AG04450 (cell line): ENCODE measurements at places on chromosomes 6 and 20. TPM values are rescaled to one million over a fixed set of nuclear protein-coding genes. Genes with fewer than 3 reads are reported as not detected.

DNA sequence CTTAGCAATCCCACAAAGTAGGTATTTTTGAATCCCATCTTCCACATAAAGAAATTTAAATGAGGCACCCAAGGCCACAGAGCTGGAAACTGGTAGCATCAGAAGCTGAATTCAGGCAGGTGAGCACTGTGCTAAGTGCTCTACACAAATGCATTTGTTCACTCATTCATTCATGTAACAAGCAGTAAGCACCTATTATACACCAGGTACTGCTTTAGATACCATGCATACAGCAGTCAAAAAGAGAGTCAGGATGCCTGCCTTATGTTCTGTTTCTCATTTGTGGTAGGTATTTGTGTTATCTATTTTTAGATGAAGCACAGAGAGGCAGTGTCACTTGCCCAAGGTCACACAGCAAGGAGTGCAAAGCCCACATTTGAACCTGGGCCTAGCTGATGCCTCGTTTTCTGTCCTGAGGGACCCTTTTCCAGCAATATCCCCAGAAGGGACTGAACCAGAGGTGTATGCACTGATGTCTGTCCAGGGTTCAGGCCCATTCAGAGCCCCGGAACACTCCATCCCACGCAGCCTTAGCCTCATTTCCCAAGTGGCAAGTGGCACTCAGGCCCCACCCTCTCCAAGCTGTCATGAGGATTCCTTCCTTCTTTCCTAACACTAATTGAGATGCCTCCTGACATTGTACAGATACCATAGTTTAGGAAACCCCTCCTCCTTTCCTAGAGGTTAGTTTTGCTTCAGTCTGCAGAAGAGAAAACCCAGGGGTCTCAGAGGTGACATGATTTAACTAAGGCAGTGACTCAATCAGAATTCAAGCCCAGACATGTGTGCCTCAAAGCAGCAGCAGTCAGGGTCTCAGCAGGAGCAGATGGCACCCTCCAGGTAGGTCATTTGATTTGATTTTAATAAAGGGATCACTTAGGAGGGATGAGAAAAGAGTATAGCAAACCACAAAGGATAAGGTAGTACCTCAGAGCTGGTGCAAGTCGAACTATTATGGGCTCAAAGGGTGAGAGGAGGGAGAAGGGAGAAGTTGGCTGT is 61.2 kb upstream of the SIRPA start:
- DNase-seq: no peak

DNA sequence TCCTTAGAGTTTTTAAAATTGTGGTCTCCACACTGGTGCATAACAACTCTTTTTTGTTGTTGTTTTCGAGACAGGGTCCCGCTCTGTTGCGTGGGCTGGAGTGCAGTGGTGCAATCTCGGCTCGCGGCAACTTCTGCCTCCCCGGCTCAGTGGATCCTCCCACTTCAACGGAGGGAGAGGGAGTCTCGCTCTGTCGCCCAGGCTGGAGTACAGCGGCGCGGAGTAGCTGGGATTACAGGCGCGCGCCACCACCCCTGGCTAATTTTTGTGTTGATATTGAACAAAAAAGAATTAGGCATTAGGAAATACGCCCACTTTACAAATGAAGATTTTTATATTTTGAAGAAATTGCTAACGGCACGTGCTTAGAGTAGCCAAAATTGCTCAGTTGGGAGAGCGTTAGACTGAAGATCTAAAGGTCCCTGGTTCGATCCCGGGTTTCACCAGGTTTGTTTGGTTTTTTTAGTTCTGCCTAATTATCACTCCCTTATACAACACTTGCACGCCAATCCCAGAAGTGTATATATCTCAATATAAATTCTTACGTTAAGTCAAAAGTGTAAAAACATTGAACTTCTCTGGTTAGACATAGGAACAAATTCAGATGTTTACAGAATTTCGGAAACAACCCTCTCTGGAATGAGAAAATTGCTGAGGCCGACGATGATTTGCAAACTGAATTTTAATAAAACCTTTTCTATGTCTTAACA is 159.6 kb downstream of the TRIM27 start:
- DNase-seq: no peak

- DNase-seq: no peak
Observed at GRCh38 chr6:112920994-112921393, 573.9 kb downstream of the RFPL4B start.

DNA sequence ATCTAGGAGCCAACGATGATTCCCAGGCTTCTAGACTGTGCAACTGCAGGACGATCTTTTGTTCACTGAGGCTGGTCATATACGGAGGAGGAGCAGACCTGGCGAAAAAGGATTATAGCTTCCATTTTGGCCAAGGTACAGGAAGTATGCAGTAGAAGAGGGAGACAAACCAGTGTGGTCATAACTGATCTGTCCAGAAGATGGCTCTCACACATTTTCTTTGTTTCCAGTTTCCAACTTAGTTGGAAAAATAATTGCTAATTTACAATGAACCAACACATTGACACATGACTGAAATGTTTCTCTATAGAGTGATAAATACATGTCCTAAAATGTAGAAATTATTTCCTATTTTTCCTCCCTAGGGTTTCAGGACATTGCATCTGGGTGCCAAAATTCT is 364.1 kb upstream of the BTBD3 start:
- DNase-seq: no peak

DNA sequence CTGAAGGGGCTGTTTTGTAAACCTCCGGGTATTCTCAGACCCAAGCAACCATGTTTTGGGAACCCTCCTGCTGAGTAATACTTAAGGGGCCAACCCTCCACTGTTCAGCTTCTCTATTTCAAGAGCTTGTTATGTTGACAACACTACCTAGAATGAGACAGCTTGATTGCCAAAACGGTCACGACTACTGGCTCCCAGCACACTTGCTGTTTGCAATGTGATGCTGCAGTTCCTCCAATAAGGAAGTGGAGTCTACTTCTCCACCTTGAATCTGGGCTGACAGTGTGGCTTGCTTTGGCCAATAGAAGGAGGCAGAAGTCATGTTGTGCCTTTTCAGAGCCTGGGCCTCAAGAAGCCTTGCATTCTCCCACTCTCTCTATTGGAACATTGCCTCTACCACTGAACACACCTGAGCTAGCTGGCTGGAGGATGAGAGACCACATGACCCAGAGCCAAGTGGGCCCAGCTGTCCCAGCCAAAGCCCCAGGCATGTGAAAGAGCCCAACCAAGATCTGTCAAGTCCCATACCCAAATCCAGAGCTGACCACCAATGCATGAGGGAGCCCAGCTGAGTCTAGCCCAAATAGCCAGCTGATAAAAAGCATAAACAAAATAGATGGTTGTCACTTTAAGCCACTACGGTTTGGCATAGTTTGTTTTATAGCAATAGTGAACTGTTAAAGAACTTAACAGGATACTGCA is 108.0 kb downstream of the PRND start:
- DNase-seq: no peak

GRCh38 chr6:121767211-121767610 is 331.8 kb downstream of the GJA1 start:
- no peak for DNase-seq

DNA sequence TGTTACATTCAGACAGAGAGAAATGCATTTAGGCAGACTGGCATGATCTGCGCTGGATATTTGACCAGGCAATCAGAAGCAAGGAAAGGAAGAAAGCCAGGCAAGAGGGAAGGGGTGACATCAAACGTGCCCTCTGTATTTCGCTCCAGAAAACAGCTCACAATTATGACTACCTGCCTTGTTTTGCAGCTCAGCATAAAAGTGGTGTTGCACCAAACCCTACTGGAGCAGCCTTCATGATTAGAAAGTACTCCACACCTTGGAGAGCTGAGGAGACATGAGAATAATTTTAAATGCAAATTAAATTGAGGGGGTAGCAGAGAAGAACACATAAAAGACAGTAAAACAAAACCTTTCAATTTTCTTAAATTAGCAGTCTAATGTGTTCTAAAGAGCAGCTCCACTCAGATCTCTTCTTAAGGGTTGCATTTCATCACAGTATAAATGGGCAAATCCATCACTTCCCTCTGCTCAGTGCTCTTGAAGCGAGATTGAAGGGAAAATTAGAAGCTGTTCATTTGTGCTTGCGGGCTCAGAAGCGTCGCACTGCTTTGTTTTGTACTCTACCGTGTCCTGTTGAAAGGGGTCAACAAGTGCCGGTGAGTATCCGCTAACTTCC is at the start of gene PHACTR1:
TSS of gene PHACTR1 (plus strand) at position 470 of the 619 bp plus-strand sequence.
- no peak for DNase-seq

DNA sequence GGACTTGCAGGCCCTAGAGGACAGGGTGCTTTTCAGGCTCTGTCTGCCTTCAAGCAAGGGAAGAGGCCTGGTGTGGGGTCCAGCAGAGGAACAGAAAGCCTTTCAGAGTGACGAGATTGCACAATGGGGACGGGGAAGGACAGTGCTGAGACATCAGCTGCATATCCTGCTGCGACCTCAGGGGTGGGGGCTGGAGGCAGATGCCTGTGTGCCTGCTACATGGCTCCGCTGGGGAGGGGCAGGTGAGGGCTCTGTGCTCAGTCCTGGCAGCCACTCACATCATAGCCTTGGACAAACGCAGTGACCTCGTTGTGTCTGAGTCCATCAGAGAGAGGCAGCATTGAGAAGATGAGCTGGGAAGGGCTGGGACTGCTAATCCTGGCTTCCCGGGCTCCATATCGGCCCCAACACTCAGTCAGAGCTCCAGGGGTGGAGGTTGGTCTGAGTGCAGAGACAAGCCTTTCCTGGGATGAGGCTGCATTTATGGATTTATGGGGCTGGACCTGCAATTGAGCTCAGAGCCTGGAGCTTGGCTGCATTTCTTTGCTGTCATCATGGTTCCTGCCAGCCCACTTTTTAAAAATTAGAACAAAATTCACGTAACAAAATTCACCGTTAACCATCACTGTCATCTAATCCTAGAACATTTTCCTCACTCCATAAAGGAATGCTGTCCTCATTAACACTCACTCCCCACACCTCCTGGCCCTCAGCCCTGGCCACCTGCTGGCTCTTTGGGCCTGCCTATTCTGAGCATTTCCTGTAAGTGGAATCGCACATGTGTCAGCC is 196.9 kb upstream of the SLC24A3 start:
- no peak for DNase-seq

GRCh38 chr20:6914986-6915385 is 147.5 kb downstream of the BMP2 start:
- no peak for DNase-seq

DNA sequence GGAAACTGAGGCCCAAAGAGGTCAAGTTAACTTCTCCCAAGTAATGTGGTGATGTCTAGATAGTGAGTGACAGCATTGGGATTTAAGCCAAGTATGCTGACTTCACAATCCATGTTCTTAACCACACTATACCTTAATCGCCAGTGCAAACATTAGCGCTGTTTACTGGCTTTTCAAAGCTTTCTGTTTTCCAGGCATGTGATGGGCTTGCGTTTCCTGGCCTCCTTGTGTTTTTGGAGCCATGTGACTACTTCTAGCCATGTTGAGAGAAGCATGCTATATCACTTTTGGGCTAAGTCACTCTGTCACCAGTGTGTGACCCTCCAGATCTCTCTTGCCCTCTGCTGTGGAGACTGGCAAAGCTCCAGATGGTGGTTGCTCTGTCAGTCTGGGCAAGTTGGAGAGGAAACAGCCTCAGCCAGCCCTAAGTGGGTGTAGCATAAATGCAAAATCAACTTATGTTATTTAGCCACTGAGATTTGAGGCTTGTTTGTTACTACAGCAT is 76.9 kb downstream of the ANKRD6 start:
- DNase-seq: no peak

Gene BMP6
- polyA plus RNA-seq: 0.69 and 0.77 TPM in 2 replicates

Gene ZNF133
- polyA plus RNA-seq: 13.3 and 15.0 TPM in 2 replicates

Gene HCRTR2
- polyA plus RNA-seq: not detected in 2 replicates

Gene KHDC1L
- 0.22 and 0.27 TPM in 2 replicates for polyA plus RNA-seq

Gene SLC35F1
- polyA plus RNA-seq: 0.07 and 0.14 TPM in 2 replicates
